ENCODE measurements at places on chromosomes 1 and 21.

DNA sequence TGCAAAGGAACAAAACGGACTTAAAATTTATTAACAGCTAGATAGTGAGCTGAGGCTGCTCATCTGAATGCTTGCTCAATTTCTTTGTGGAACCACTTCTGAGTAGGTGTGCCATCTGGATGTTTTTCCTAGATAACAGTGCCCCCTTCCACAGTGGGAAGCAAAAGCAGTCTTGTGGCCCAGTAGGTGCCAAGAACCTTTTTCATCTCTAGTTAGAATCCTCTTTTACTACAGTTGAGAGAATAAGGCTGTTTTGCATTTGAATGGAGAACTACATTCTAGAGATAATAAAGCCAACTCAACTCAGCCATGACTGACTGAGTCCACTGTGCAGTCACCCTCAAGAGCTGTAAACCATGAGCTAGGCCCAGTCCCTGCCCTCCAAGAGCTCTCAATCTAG lies 13.3 kb downstream of the F3 start:
- DNase-seq, result no peak

- DNase-seq, result no peak
Observed at GRCh38 chr1:31977385-31978131, 36.1 kb upstream of the KHDRBS1 start.

DNA sequence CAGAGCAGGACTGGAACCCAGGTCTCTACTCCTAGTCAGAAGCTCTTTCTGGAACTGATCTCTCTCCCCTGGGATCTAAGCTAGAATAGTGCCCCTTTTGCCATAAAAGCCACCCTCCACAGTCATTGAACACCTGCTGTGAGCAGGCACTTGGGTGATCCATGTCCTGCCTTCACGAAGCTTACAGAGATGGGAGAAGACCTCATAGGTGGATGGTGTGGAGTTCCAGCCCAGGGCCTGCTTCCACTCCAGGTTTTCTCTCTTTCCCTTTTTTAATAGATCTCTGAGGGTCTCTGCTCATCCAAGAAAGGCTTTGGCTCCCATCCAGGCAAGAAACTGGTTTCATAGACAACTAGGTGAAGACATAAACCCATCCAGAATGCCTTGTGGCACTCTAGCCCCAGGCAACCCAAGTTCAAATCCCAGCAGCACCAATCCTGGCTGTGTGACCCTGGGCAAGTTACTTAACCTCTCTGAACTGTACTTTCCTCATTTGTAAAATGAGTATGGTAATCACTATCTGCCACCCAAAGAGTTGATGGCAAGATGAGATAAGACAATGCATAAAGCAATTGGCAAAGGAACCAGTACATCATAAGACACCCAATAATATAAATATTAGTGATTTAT lies 46.4 kb upstream of the TMEM51 start:
- DNase-seq, result no peak

GRCh38 chr1:156060937-156061636 lies at the start of gene RAB25:
Gene RAB25, plus strand, starts transcription at chr1:156061160. Its CDS starts 241 bp downstream, at chr1:156061401.
- DNase-seq, result no peak

- DNase-seq, result no peak
Observed at GRCh38 chr1:59693406-59693805, 121.3 kb upstream of the HOOK1 start.

DNA sequence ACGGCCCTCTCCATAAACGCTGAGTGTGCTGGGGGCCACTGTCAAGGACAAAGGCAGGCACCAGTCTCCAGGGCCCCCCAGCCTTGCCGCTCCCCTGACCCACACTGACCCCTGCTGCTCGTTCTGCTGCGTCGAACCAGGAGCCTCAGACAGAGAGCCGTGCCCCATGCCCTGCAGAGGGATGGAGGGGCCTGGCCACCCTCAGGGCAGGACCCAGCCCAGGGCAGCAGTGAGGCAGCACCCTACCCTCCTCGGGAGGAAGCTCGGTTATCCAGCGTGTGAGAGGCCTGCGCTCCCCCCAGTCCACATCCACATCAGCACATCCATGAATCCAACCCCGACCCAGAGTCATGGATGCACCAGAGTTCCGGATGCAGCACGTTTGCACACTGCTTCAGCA lies 15.1 kb downstream of the WDR4 start:
- DNase-seq, result no peak

DNA sequence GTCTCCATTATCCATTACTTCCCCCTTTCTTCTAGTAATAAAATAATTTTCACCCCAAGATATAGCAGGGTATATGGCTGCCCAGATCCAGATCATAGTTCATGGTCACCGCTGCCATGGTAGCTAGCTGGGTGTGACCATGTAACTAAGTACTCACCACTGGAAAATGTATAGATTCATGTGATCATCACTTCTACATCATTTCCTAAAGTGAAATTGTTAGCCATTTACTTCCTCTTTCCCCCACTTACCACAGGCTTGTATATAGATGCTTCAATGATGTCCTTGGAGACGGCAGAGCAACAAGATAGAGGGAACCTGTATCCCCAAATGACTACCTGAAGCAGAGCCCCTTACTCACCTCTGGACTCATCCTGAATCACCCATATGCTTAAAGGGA lies 22.7 kb upstream of the EYA3 start:
- DNase-seq, result no peak

- no peak for DNase-seq
Observed at GRCh38 chr1:238465449-238465848, 574.7 kb upstream of the ZP4 start.

DNA sequence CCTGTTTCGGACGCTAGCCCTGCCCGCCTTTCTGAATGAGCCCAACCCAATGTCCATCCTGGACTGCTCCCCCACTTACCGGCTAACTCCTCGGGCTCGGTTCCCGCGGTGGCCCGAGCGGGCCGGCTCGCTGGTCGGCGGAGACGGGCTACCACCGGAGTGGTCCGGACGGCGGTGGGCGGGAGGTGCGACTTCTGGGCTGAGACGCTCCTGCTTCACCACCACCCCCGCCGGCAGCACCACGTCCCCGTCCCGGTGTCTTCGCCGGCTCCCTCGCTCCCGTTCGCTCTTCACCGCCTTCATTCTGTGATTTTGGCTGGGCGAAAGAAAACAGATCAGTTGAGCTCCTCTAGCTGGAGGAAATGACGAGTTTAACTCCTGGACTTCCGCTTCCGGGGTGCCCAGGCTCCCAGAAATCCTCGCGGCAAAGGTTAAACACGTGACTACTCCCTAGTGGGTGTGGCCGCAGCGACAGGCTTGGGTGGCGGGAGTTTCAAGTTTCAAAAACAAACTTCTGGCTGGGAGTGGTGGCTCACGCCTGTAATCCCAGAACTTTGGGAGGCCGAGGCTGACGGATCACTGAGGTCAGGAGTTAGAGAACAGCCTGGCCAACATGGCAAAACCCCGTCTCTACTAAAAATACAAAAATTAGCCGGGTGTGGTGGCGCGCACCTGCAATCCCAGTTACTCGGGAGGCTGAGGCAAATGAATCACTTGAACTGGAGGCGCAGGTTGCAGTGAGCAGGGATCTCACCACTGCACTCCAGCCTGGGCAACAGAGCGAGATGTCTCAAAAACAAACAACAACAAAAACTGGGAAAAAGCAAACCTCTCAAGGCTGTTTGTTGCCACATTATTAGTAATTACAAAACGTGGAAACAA lies at the start of gene SNIP1:
TSS of gene SNIP1 (minus strand) at position 367 of the 882 bp plus-strand sequence. CDS start at position 303, 64 bp downstream.
- DNase-seq, result peak; percentile 75

GRCh38 chr1:26789931-26790330 lies 2.2 kb downstream of the PIGV start:
- no peak for DNase-seq

DNA sequence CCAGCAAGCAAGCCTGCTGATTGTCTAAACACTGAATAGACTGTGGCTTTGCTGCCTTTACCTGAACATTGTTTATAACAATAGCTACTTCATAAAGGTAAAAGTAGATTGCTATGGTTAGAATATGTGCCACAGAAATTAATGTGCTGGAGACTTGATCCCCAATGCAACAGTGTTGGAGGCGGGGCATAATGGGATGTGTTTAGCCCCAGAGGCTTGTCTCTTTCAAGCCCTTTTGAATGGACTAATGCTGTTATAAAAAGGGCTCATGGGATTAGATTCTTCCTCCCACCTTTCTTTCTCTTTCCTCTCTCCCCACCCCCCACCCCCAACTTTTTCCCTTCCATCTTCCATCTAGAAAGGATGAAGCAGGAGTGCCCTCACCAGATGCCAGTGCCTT lies 80.2 kb upstream of the PPP2R5A start:
- DNase-seq, result no peak

DNA sequence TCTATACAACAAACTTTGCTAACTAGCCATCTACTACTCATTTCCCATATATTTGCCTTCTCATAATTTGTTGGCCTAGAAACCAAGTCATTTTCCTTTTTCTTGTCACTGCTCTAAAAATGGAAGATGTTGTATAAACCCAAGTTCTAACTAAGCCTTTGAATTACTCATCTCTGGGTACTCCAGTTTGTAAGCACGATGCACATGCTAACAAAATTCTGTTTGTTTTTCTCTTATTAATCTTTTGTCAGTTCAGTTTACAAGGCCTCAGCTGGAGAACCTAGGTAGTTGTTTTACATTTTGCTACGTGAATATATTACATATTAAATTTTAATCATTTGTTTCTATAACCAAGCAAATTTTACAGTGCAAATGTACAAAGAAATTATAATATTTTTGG lies 663.2 kb upstream of the RGS18 start:
- no peak for DNase-seq

GRCh38 chr21:45580181-45580575 lies 37.9 kb upstream of the SLC19A1 start:
- DNase-seq, result no peak

GRCh38 chr1:245334827-245335490 lies 180.2 kb downstream of the KIF26B start:
- DNase-seq, result no peak

DNA sequence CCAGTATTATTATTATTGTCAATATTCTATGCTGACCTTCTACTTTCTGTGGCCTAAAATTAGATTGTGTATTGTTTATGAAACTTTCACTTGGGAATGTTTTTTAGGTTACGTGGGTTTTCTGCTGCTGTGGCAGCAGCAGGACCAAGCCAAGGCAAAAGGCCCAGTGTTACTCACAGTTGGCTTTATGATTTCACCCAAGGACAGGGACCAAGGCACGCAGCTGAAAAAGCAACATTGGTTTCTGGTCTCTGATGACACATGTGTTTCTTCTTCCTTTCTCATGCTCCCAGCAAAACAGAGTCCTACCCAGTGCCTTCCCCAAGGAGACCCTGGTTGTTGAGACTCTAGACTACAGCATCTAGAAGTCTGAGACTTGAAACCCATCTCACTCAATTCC lies 413.7 kb downstream of the SETD4 start:
- no peak for DNase-seq

GRCh38 chr1:164648636-164649035 lies 89.7 kb downstream of the PBX1 start:
- DNase-seq, result no peak

- DNase-seq, result no peak
Observed at GRCh38 chr1:152185544-152186391, 26.7 kb upstream of the RPTN start.

- no peak for DNase-seq
Observed at GRCh38 chr1:210447456-210448057, 118.9 kb downstream of the HHAT start.

DNA sequence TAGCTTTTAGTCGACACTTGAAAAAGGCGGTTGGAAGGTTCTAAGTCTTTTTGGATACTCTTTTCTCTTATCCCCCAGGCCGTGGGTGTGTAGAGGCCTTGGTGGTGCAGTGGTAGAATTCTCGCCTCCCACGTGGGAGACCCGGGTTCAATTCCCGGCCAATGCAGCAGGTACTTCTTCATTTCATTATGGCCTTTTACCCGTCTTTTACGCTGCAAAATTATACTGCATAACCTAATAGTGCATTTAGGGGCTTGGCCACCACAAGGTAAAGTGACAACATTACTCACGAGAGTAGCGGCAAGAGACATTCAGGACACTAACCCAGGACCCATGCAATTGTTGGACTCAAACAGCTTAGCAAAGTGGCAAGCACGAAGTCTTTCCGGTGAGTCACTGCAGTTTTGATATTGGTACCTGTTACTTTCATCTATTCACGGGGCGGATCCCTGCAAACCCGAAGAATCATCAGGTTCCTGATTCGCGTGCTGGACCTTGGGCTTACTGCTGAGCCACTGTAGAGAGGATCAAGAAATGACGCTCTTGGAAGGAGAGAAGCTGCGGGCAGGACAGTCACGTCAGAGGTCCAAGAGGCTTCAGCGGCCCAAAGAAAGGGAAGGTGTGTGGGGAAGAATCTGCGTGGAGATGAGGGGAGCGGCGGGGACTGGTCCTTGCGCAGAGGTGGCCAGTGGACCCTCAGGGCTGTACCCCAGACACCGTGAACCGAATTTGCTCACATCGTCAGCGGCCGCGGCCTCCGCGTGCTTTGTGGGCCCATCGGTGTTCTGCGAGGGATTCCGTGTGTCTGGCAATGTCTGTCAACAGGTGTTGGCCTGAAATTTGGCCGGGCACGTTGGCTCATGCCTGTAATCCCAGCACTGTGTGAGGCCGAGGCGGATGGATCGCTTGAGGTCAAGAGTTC lies 12.9 kb upstream of the RNU1-4 start:
- DNase-seq, result no peak

- no peak for DNase-seq
Observed at GRCh38 chr1:93532780-93533378, 85.0 kb downstream of the FNBP1L start.

DNA sequence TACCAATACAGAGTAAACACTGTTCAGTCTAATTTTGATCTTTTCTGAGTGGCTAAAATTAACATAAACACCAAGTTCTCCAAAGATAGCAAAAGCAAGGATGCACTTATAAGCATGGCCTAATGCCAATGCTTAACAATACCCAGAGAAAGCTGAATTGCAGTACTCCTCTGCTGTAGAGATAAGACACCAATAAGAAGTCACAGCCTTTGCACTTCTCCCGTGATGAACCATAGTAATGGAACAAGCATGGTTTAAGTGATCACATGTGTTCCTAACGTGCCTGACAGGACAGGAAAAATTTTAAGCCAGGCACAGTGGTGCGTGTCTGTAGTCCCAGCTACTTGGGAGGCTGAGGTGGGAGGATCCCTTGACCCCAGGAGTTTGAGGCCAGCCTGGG lies 5.6 kb downstream of the PRDX1 start:
- no peak for DNase-seq
